Kidney epithelial cell (primary cell): ENCODE measurements at places on chromosomes 13 and 19.

DNA sequence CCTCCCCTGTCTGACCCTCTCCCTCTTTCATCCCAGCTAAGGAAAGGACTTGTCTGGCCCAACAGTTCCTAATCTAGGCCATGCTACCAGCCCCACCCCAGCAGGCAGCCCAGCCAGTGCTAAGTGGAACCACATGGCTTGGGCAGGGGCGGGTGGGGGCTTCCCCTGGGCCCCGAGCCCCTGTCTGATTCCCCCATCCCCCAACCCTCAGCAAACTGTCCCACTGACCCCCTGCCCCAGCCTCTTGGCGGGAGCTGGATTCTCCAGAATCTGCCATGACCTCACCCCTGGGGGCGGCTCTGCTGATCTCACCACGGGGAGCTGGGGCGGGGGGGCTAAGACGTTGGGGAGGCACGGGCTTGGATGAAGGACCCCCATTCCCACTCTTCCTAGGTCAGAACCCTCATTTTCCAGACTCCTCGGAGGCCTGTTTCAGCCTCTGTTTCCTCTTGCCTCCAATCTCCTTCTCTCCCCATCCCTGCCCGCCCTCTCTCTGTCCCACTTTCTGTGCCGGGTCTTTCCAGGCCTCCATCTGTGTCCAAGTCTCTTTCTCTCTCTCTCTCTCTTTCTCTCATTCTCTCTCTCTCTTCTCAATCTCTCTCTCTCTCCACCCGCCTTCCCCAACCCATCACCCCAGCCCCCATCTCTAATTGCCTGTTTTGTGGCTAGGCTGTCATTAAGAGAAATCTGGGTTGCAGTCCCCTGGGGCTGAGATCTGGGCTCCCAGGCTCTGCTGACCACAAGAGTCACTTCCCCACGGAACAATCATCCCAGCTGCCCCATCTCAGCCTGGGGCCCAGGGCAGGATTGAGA is 2.7 kb downstream of the COL5A3 start:
- no peak for DNase-seq

- DNase-seq: no peak
Observed at GRCh38 chr19:437041-437440, 23.8 kb downstream of the SHC2 start.

DNA sequence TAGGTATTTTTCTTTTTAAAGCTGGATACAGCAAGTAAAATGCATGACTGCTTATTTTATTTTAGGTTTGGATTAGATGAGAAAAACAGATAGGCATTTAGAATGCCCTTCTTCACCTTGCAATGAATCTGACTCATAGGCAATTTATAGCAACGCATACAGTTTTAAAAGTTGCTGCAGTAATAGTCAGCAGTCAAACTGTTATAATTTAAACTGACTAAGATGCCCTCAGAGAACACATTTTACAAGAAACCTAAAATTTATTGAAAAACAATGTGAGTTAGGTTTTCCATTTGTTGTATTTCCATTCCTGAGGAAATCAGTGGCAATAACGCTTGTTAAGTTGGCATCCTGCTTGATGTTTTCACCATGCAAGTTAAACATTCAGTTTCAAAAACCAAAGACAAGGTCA is 1128.2 kb upstream of the PCDH9 start:
- DNase-seq: no peak

DNA sequence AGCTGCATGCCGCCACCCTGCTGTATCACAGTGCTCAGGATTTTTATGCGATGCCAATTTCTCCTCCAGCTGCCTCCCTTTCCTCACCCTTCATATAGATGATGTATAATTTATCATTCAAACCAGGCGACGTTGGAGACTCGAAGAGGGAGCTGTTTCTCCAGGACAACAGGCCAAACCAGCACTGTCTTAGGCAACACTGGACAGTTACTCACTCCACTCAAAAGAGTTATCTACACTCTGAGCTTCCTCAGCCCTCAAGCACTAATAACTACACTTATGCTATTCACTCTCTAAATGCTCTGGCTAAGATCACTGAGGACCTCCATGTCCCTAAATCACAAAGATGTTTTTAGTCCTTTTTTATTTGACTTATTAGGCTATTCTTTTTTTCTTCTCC is 87.3 kb upstream of the RFC3 start:
- DNase-seq: no peak

GRCh38 chr19:418761-419671 is 10.1 kb upstream of the C2CD4C start:
- DNase-seq: no peak

DNA sequence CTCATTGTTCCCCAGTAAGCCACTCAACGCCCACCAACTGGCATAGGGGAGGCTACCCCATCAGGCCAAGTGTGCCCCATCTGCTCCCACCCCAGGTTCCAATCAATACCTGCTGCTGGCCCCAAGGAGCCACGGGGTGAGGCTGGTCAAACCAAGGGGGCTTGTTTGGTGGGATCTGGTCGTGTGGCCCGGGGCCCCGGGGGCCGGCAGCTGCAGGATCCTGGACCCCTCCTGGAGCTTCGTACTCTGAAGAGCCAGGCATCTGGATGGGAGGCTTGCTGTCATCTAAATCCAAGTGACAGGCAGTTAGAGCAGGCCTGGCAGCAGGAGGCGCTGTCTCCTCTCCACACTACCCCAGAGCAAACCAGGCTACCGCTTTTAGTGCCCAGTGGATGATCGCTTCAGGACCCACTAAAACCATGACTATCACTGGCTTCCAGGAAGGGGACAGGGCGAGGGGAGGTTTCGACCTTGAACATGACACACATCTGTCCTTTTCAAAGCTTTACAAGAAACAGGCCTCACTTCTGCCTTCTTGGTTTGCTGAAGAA is 14.2 kb downstream of the CHERP start:
- DNase-seq: no peak

DNA sequence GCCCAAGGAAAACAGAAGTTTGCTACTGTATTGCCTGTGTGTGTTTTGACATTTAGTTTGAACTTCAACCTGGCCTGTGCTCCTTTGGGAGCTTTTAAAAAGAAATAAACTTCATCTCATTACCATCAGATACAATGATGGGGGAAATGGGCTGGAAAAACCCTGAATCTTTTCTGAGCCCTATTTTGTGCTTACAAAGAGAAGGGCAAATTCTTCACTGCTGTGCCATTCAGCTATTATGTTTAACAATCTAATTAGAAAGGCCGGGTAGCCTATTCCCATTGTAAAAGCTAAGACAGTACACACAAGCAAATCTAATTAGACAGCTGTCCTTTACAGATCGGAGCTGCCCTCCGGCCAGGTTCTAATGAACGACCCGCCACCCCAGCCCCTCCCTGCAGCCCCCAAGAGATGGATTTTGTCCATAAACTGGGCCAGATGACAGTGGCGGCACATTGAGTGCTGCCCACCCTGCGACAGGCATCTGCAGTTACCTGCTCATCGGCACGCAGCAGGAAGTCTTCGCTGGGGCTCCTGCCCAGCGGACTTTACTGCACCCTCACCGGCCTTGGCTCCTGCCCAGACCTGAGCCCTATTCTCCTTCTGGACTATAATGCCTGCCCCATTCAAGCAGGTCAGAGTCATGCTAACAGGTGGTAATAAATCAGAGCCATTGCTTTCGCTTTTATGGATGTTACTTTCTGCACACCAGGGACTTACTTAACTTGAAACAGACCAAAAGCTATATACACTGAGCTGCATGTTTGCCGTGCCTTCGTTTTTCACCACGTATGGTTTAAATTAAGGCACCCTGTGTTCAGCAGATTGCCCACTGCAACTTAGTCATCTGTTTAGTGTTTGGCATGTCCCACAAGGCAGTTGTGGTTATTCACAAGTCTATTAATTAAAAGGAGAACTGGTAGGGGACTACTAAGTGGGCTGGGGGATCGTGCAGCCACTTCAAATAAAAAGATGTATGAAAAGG is 549.6 kb downstream of the FGF9 start:
- no peak for DNase-seq

- DNase-seq: peak; percentile 23
Observed at GRCh38 chr13:73465617-73465971, 406.8 kb downstream of the KLF5 start.

GRCh38 chr13:57326532-57326931 is 159.5 kb downstream of the PRR20E start:
- no peak for DNase-seq

- DNase-seq: no peak
Observed at GRCh38 chr19:57302020-57302465, 18.2 kb upstream of the ZNF543 start.

DNA sequence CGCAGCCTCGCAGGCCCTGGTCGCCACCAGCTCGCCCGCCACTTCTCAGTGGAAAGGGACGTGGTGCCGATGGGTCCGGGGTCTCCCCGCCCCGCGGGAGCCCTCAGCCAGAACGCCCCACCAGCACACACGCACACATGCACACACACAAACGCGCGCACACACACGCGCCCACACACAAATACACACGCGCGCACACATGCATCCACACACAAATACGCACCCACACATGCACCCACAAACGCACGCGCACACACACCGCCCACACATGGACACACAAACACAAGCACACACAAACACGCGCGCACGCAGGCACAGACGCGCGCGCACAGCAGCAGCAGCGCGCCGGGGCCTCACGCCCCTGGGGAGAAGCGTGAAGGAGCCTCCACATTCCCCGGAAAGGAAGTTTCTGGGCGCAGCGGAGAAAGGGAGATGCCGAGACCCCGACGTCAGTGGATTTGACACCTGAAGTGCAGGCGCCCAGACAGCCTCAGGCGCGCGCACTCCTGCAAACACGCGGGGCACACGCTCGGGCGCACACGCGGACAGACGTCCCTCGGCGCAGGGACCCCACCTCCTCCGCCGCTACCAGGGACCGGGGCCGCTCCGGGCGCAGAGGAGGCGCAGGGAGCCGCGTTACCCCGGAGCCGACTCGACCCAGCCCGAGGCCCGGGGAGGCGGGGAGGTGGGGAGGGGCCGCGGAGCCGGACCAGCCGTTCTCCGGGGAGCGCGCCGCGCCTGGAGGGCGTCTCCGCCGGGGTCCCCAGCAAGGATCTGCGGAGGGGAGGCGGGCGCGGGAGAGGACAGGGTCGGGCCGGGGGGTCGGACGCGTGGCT is 622 bp downstream of the RASA3 start:
- no peak for DNase-seq

- DNase-seq: no peak
Observed at GRCh38 chr19:5586300-5587070, 18.7 kb upstream of the TINCR start.

DNA sequence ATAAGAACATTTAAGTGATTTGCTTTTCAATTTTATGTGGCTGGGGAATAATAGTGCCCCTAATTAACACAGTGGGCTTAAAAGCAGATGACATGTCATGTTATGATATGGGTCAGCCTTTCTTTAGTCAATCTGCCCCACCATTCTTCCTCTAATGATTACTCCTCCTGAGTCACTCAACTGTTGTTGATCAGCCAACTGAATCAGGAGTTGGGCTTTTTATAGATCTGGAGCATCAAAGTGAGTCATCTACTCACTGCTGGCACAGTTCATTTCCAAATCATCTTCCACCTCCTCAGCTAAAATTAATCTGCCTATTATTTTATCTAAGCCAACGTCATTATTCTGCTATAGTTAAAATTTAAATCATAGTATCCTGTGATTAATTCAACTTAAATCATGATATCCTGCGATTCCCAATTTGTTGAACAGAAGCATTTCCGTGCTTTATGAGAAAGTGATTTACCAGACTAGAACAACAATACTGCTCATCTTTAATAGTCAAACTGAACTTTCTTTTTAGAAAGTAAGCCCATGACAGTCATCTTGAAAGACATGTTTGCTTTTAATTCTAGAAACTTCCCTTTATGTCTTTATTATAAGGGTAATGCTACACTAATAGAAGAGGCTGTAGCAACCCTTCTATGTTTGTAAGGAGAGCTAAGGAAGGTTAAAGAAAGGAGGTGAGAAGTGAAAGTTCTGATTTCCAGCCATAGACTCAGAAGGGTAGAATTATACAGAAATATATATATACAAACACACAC is 551.4 kb downstream of the TBC1D4 start:
- DNase-seq: peak; percentile 70

DNA sequence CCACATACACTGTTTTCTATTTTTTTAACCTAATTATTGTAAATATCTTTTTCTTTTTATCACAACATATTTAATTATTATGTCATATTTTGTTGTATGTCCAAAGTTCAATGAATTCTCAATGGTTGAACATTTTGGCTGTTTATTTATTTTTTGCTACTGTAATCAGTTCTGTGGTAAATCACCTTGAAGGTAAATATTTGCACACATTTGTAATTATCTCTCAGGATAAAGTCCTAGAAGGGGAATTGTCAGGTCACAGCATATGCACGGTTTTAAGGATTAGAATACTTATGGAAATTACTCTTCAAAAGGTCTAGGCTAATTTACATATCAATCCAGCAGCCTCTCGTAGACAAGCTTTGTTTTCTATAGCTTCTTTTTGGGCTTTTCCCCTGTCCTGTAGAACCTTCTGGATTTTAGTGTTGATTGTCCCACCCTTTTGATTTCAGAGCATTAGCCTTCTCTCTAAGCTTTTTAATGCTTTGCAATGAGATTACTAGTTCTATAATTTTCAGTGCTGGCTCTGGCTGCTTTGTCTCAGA is 362.6 kb downstream of the KCNRG start:
- DNase-seq: no peak

DNA sequence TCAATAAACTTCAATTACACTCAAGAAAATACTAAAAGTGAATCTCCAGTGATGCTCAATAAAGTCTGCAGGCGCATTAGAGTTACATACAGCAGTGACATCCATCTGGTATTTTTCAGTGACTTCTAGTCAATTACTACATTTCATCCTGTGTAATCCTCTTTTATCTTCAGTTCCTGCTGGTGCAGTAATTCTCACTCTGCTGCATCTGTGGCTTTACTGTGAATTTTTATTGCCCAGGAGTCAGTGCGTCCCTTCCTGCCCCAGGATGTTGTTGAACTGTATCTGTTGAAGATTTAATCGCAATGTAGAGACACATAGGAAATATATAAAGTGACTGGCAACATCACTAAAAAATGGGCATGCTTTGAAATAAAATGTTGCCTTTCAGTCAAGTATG is 196.3 kb upstream of the TMTC4 start:
- DNase-seq: no peak

GRCh38 chr13:97539651-97540610 is 106.0 kb downstream of the RAP2A start:
- DNase-seq: no peak

GRCh38 chr13:93982179-93982918 is 497.1 kb downstream of the DCT start:
- DNase-seq: no peak

GRCh38 chr13:73902296-73902695 is 231.9 kb downstream of the KLF12 start:
- DNase-seq: no peak

DNA sequence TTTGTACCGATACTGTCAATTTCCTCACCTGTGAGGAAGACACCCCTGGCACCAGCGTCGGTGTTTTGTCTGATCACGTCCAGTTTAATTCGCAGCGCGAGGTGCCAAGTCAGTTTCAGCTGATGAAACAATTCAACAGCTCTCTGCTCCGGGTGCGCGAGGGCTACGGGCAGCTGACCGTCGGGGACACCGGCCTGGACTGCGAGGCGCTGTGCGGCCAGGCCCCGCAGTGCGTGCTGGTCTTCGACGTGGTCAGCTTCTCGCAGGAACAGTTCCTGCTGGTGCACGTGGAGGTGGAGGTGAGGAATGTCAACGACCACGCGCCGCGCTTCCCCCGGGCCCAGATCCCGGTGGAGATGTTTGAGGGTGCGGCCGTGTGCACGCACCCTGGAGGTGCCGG is 171.5 kb downstream of the OLFM4 start:
- no peak for DNase-seq

GRCh38 chr13:78659732-78660494 is 958 bp upstream of the OBI1 start:
- DNase-seq: no peak
